Mesothelial cell of epicardium (in vitro differentiated cells): ENCODE measurements at places on chromosomes 16 and 17.

- DNase-seq, result no peak
These were observed 70.7 kb downstream of the COG7 start for GRCh38 chr16:23382279-23382678.

DNA sequence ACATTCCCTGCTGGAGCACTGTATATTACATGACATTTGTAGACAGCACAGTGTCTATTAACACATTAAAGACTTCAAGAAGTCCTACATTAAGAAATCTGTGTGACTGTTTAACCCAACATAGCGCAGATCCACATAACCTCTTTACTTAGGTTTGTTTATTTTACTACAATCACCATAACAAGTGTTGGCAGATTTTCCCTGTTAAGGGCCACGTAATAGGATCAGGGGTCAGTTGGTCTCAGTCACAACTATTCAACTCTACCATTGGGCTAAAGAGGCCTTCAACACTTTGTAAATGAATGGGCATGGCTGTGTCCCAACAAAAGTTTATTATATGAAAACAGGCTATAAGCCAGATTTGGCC lies 51.3 kb upstream of the ADORA2B start:
- DNase-seq, result no peak

DNA sequence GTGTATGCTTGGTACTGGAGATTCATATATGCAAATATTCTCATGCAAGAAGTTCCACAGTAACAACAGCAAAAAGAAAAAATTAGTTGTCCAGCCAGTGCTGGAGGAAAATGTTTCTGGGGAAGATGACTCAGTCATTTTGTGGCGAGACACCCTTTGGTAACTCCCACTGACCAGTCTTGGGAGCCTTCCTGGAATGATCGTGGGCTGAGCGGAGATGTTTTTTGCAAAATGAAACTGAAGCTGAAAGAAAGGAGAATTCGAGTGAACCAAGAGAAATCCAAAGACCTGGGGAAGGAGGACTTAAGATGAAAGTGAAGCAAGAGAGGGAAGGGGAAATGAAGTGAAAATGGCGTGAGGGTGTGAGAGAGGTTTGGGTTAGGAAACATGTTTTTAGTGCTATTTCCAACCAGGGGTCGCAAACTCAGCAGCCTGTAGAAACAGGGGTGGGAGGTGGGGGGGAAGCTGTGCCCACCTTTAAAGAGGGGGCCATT lies 5.2 kb downstream of the ITPRIPL2 start:
- no peak for DNase-seq

- DNase-seq, result no peak
These were observed 103.7 kb downstream of the USP22 start for GRCh38 chr17:20938988-20939615.

- no peak for DNase-seq
These were observed 19.4 kb downstream of the CLUH start for GRCh38 chr17:2691965-2692780.

DNA sequence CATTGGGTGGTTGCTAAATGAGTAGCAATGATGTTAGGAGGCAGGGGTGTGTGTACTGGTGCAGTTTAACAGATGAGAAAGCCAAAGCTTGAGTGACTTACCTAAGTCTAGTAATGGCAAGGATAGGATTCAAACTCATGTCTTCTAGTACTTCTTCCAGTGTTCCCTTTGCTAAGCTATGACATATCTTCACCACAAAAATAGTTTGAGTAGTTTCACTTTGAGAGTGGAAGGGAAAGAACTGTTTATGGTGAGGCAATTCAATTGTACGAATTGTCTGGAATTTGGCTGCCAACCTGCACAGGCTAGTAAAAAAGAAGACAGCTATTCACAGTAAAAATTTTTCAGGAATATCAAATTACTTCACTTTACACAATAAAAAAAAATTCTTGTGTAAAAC lies 138.0 kb downstream of the NLK start:
- DNase-seq, result no peak

DNA sequence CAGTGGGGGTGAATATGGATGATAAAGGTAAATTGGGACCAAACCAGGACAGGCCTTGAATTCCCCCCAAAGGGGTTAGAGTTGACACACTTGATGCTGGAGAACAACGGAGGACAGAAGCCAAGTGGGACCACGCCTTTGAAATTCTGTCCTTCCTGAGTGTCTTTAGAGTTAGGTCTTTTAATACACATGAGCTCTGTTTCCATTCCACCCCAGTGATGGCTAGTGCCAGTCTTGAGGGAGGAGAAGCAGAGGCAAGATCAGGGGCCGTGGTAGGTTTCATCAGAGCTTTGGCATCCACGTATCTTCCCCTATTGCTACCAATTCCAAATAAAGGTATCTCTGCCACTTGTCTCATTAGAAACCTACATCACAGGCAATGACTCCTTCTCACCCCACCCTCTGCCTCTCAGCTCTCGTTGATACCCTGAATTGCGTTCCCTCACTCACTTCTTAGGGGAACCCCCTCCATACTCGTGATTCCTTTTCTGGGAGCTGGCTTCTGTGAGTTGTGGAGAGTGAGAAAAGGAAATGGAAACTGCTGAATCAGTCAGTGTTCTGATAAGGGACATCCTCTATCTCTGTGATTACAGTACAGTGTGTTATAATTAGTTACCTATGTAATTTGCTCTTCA lies 2.4 kb upstream of the CCL3L1 start:
- DNase-seq, result no peak

GRCh38 chr16:80380514-80380913 lies 160.3 kb upstream of the DYNLRB2 start:
- no peak for DNase-seq

DNA sequence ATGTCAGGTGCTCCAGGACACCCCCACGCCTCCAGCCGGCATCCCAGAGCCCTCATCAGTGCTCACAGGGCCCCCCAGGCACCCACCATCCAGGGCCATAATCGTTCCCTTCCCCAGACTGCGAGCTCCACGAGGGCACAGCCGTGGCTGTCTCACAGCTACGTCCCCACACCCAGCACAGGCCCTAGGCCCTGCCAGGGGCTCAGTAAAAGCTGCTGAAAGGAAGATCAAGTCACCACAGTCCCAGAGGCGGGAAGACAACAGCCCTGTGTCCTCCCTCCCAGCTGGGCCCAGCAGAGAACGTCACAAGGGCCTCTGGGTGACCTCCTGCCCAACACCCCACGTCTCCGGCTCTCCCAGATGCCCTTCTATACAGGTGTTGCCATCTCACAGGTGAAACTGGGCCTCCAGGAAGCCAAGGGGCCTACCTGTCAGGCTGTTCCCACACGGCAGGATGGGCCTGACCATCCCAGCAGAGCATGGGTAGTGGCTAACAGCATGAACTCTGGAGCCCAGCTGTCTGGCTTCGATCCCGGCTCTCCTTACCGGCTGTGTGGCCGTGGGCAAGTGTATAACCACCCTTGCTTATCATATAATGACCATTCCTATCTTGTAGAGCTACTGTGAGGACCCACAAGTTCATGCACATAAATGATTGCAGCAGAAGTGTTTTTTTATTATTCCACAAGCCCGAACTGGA lies 17.9 kb downstream of the ARL2BP start:
- DNase-seq, result no peak

DNA sequence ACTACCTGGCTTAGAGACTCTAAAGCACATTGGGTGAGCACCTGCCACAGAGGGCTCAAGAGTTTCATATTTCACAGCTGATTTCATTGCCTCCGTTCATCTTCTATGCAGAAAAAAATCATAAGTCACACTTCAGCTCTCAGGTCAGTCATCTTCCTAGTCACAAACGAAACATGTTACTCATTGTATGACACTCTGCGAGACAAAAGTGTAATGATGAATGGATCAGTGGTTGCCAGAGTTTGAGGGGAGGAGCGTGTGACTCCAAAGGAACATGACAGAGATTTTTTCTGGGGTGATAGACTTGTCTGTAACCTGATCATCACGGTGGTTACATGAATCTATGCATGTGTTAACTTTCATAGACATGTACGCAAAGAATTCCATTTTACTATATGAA lies 195.2 kb upstream of the CNTNAP4 start:
- DNase-seq, result no peak

- no peak for DNase-seq
These were observed 40.4 kb upstream of the C16orf78 start for GRCh38 chr16:49333259-49333597.

DNA sequence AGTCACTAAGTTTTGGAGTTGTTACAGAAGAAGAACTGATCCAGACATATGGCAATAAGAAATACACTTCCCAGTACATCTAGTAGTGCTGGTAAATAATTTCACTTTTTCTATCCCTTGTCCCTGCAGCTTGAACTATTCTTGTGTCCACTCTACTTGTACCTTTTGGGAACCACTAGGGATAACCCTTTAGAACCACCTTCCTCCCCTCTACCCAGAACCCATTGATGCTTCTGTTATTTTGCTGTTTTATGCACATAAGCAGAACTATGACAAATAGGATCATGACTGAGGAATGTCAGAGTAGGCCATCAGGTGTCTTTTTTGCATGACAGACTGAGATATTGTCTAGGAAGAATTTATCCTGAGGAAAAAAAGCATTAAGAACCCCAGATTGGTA lies 125.1 kb downstream of the BRIP1 start:
- no peak for DNase-seq

DNA sequence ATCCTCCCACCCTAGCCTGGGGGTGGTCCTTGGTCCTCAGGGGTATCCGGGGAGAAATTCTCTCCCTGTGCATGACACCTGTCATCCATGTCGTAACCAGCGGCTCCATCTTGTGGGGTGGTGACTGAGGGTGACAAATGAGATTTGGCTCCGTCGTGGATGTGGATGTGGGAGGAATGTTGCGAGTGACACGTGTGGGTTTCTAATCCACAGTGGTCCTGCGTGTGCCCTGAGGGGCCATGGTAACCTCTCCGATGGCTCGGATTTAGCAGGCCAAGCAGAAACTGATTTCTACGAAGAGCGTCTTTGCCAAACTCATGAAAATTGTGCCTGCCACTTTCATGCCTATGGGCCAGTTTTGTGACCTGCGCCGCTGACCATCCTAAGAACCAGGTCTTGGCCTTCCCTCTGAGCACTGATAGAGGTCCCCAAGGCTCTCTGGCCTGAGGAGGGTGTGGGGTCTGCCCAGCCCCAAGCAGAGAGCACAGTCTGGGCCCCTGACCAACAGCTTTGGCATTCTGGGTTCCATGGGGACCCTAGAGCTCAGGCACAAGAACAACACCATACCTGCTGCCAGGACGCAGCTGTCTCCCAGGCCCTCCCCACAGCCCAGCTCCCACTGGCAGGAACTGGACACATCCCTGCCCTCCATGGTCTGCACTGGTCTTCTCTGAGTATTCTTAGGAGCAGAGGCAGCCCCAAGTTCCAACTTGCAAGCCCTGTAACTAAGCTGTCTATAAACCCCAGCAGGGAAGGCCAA lies 79.0 kb downstream of the AMFR start:
- DNase-seq, result no peak

DNA sequence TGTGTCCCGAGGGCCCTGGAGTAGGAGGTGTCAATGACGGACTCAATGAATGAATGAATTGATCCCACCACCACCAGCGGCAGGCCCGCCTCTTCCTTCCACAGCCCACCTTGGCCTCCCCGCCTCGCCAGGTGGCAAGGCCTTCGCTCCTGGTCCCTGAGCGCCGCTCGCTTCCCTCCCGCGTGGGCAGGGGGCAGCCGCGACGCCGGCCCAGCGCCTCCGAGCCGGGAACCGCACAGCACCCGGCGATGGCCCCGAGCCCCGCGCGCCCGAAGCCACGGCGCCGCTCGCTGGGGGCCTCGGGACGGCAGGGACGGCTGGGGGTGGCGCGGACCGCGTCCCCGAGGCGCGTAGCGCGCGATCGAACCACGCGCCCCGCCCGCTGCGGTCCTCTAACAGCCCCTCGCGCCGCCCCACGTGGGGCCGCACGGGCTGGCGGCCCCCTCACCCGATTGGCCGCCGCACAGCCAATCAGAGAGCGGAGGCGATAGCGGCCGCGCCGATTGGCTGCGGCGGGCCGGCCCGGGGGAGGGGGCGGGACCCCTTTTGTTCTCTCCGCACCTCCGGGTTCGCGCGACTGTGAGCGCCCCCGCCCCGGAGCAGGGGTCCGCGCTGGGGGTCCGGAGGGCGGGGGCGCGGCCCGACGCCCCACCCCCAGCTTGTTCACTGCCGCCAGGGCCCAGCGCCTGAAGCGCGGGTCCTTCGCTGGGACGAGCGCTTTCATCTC lies 31.4 kb downstream of the ACTG1 start:
- no peak for DNase-seq

DNA sequence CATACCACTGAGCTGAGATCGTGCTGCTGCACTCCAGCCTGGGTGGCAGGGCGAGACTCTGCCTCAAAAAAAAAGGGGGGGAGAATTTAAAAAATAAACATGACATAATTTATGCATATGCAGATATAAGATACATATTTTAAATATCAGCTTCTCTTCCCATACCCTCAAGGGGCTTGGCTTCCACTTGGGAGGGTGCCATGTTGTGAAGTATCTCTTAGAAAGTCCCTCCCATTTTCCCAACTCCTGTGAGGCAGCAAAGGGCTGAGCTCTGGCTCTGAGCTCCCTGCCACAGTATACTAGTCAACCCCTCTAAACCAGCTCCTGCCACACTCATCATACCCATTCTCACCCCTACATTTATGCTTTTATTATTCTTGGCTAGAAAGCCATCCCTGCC lies 39.4 kb downstream of the MYH11 start:
- DNase-seq, result no peak

- DNase-seq, result peak; percentile 43
These were observed 69.2 kb upstream of the CES5A start for GRCh38 chr16:55944377-55944802.

GRCh38 chr17:10316801-10317542 lies 55.8 kb downstream of the MYH13 start:
- DNase-seq, result no peak

GRCh38 chr17:78940708-78941107 lies 15.5 kb upstream of the TIMP2 start:
- DNase-seq, result no peak

- no peak for DNase-seq
These were observed 51.9 kb upstream of the ADORA2B start for GRCh38 chr17:15892731-15893657.

GRCh38 chr16:17564856-17565255 lies 94.1 kb upstream of the XYLT1 start:
- no peak for DNase-seq

GRCh38 chr17:66317629-66318028 lies 15.2 kb downstream of the PRKCA start:
- DNase-seq, result no peak

DNA sequence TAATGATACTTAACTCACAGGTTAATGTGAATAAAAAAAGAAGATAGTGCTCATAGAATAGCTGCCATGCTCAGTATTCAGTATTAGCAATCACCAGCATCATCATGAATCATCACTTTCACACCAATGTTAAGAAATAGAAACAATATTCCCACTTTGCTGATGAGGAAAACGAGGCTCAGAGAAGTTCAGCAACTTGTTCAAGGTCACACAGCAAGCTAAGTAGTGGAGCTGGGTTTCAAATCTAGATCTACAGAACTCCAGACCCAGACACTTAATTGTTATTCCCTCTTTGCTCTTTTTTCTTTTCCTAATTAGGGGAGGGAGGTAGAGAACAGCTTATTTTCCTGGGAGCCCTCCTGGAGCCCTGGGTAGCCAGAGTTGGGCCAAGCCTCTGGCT lies 22.9 kb downstream of the CLEC19A start:
- no peak for DNase-seq

GRCh38 chr16:19133600-19133999 lies 19.8 kb downstream of the ITPRIPL2 start:
- DNase-seq, result no peak
